ENCODE measurements at places on chromosomes 13 and 19.

DNA sequence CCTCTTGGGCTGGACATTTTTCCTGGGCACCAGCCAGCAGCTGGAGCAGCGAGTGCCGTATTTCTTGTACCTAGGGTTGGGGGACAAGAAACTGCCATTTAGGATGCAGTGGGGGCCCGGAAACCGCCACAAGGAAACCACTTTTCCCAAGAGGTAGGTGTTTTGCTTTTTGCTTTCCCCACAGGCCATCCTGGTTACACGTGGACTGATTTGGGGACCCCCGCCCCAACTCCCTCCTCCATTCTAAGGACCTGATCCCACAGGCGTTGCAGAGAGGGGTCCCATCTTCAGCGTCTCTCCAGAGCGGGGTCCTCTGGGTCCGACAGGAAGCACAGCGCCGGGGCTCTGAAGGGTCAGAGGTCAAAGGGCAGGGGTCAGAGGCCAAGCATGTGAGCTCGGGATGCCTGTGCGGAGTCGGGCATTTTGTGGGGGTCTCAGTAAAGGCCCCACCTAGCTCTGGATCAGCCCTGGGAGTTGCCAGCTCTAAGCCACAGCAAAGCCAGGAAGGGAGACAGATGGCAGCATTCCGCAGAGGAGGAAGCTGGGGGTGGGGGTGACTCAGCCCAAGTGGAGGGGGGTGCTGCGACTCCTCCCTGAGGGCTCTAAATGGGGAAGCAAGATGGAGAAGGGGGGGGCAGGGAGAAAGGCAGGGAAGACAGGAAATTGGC lies 4.3 kb downstream of the ZGLP1 start:
- DNase-seq = no peak

DNA sequence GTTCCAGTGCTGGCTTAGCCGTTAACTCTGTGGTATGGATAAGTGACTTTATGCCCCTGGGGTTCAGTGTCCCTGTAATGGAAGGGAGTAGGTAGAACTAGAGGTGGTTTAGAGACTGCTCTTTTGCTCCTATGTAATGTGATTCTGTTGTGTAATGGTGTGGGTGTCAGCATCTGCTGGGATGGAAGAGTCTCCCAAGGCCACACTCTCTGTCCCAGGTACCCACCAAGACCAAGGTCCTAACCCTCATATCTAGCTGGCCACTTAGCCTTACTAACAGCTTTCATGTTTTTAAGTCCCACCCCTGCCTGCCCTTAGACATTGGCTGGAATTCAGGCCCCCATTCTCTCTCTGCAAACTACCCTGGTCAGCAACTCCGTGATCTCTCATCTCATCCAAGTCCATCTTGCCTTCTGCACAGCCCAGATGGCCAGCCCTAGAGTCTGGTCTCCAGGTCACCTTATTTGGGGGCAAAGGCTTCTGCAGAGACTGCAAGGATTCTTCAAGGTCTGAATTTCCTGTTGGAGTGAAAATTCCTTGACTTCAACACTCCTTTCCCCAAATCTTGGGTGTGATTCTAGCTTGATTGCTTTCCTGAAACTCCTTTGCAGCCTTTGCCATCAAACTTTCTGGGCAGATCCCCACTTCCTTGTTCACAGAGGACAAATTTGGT lies 48.4 kb downstream of the SERP2 start:
- no peak for DNase-seq

DNA sequence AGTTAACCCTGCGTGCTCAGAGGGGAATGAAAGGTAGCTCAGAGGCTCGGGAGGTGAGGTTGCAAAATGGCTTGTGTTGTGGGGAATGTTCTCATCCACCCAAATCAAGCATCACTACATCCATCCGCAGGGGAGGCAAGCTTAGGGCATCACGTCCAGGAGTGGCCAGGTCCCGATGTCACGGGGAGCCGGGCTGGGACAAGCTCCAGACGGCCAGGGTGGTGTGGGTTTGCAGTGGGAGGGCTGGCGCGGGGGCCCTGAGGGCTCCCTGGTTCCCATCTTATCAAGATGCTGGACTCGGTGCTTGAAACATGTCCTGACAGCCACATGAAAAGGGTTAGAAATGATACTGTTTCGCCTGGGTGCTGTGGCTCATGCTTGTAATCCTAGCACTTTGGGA lies 25.8 kb downstream of the EPN1 start:
- DNase-seq = no peak

GRCh38 chr19:54047616-54048015 lies 16.1 kb downstream of the VSTM1 start:
- peak; percentile 13 for DNase-seq

- no peak for DNase-seq
These were observed 344.0 kb downstream of the MTUS2 start for GRCh38 chr13:29164116-29164515.

GRCh38 chr19:44570984-44571684 lies 41.7 kb upstream of the CEACAM20 start:
- peak; percentile 23 for DNase-seq

- DNase-seq = no peak
These were observed 30.3 kb upstream of the CEACAM4 start for GRCh38 chr19:41657157-41657556.

GRCh38 chr13:94860981-94861407 lies 148.6 kb upstream of the SOX21 start:
- DNase-seq = no peak

DNA sequence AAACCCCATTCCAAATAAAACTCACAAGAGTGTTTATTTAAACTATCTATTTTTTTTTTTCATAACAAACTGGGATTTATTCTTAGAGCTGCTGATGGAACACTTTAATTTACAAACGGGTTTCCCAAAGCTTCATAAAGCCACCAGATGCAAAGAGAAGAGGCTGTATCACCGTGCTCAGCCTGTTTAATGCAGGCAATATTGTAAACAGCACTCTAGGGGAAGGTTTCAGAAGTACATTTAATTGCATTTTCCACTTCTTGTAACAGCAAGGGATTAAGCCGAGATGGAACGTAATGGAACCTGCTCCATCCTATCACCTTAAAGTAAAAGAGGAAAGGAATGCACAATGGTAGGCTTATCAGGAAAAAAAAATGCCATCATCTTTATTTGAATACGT lies 550.6 kb upstream of the ARGLU1 start:
- no peak for DNase-seq

- DNase-seq = no peak
These were observed 136.2 kb upstream of the TSHZ3 start for GRCh38 chr19:31485472-31485871.

GRCh38 chr19:15740785-15741184 lies 3.0 kb downstream of the OR10H3 start:
- no peak for DNase-seq

DNA sequence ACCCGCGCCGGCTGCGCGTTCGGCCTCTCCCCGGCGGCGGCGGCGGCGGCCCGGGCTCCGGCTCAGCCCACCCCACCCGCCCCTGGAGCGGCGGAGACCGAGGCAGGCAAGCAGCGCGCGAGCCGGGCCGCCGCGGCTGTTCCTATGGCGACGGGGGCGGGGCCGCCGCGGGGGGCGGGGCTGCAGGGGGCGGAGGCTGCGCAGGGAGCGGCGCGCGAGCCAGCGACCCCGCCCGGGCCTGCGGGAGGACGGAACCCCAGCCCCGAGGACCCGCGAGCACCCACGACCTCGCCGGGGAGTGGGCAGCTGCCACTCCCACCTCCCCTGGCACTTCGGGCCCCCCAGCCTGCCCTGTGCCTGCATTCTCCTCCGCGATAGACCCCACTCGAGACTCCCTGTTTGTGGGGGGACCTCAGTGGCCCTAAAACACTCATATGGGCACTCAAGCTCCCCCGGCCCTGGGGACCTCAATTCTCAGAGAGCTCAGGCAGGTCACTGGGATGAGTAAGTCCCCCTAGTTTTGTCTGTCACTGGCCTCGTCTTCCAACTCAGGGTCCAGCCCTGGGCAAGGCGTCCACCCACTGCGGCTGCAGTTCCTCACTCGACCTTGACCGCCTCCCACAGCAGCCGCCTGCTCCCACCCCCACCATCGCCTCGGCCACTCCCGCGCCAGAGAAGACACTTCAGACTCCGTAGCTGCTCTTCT lies at the start of gene CTXN1:
Gene CTXN1, minus strand, starts transcription at position 115 of the 706 bp plus-strand sequence. CDS start 597 bp downstream, outside the sequence.
- peak; percentile 71 for DNase-seq

DNA sequence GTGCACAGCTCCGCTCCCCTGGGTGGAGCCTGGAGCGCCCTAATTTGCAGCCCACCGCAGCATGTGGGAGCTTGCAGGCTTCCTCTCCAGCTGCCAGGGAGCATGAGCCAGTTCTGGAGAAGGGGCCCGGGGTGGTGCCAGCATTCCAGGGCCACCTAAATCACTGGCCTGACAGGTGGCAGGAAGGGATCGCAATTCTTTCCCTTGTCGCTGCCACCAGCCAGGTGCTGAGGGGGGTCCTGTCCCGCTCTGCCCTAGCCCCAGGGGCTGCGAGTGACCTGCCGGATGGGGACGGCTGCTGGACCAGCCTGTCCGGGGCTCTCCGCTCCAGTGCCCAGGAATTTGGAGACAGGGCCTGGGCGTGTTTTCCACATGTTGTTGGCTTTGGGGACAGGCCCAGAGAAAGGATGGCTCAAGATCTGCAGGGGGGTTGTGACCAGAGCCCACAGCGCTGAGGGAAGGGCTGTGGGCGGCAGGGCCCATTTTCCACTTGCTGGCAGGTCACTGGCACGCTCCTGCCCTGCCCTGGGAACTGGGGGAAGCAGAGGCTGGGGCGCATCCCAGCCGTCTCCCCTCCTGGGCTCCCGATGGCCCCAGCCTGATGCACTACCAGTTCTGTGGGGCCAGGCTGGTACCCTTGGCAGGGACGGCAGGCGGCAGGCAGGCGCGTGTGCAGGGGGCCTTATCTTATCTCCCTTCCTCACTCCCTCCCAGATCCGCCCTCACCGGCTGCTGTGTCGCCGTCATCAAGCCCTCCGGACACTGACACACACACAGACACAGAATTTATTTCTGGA lies 9.5 kb downstream of the NDUFA11 start:
- no peak for DNase-seq

DNA sequence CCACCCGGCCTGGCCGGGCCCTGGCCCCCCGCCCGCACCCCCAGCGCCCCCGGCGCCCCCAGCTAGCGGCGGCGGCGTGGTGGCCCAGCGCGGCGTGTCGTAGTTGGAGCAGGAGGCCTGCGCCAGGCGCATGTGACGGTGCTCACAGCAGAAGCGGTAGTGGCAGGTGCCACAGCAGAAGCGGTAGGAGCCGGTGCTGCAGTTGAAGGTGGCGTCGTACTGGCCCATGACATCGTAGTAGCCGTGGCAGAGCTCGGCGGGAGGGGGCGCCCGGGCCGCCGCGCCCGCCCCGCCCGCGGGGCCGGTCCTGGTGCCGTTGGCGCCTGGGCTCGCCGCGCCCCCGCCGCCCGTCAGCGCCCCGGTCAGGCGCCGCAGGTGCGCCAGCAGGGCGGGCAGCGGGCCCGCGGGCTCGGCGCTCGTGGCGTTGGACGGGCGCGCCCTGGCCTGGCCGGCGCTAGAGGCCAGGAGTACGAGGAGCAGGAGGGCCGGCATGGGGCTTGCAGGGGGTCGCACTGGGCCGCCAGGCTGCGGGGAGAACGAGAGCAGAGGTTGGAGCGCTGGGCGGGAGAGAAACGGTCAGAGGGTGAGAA lies 633 bp downstream of the SHISA7 start:
- DNase-seq = no peak

GRCh38 chr19:31255174-31255799 lies 93.9 kb downstream of the TSHZ3 start:
- no peak for DNase-seq

GRCh38 chr13:22812793-22813192 lies 368.0 kb upstream of the SGCG start:
- DNase-seq = no peak

GRCh38 chr13:46317120-46317519 lies 69.9 kb downstream of the RUBCNL start:
- DNase-seq = no peak

DNA sequence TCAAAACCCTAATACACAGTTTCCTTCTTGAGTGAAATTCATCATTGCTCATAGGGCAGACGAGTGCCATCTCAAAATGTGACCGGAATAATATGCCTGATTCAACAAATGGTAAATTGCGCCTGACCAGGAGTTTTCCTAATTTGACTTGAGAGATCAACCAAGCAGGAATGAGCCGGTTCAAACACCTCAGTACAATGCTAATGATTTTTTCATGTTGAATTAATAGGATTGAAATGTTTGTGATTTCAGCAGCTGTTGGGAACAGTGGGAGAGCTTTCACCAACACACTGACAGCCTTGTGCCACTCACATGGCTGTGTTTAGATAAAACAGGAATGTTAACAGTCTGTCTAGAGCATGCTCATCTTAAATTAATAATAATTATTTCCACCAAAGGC lies 484.8 kb downstream of the PCDH9 start:
- DNase-seq = no peak

DNA sequence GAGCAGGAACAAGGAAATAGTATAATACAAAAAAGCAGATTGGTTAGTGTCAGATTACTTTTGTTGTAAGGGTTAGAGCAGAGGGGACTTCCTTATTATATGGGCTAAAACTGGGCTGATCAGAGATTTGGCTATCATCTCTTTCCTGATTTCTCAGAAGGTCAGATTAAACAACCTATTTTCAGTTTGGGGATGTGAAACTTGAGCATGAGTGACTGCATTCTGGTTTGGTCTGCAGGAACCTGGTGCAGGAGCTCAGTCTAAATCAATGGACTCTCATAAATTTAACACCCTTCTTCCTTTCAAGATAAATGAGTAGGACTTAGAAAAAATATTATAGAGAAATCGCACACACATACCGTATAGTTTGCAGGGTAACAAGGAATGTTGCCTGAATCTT lies 12.9 kb upstream of the RFXAP start:
- DNase-seq = no peak

GRCh38 chr19:22735911-22736645 lies 47.9 kb downstream of the ZNF99 start:
- DNase-seq = no peak

GRCh38 chr19:51903192-51903591 lies 1.6 kb downstream of the ZNF649 start:
- no peak for DNase-seq

- peak; percentile 64 for DNase-seq
These were observed 335 bp upstream of the SOX1 start for GRCh38 chr13:112066624-112067004.

DNA sequence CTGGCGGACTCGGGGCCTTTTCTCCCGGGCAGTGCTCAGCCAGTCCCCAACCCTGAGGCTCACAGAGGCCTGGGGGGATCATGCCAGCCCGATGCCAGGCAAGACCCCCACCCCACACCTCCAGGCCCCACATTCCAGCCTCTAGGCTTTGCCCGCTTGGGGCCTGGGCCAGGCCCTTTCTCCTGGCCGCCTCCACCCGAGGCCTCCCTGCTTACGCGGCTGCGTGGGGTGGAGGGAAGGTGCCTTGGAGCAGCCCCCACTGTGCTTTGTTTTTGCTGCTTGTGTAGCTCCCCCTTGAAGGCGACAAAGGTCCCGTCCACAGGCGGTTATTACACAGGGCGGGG lies 38.4 kb downstream of the SMIM24 start:
- no peak for DNase-seq
